ENCODE measurements at places on chromosomes 5 and 9.

DNA sequence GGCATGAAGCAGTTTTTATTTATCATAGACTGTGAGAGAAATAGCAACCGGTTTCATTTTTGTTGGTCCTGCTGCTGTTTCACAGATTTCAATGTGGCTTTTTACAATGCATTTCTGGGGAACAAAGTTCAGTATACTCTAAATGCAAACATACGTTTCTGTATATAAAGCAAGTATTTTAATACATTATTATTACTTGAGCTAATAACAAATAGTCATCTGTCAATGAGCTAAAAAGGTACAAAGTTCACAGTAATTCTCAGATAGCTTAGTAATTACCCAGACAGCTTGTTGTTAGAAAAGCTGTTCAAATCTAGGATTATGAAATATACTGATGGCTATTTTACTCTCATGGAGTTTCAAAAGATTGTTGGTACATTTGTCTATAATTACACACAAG is 50.8 kb downstream of the PBX3 start:
- DNase-seq, result no peak

DNA sequence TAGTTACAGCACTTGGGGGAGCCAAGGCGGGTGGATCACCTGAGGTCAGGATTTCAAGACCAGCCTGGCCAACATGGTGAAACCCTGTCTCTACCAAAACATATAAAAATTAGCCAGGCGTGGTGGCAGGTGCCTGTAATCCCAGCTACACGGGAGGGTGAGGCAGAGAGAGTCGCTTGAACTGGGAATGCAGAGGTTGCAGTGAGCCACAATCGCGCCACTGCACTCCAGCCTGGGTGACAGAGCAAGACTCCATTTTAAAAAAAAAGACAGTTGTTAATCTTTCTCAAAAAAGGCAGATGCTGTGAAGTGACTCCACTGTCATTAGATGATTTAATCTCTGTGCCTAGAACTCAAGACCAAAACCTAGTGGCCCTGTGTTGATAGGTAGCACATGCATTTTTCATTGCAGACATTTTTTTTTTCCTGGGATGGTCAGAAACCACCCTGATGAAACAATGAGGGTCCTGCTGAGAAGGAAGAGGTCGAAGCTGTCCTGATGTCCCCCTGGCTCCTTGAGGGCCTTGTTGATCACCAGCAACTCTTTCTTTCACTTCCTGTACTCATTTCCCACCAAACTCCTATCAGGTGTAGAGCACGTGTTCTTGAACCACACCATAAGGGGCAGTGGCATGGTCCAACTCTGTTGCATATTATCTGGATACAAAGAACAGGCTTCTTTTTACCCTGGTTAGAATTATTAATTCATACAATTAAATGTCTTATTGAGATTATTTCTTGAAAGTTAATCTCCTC is 382.2 kb downstream of the ICE1 start:
- DNase-seq, result no peak

GRCh38 chr9:125985142-125985997 is 238.2 kb downstream of the PBX3 start:
- no peak for DNase-seq

GRCh38 chr5:137497396-137498290 is 1.5 kb downstream of the SPOCK1 start:
- no peak for DNase-seq

DNA sequence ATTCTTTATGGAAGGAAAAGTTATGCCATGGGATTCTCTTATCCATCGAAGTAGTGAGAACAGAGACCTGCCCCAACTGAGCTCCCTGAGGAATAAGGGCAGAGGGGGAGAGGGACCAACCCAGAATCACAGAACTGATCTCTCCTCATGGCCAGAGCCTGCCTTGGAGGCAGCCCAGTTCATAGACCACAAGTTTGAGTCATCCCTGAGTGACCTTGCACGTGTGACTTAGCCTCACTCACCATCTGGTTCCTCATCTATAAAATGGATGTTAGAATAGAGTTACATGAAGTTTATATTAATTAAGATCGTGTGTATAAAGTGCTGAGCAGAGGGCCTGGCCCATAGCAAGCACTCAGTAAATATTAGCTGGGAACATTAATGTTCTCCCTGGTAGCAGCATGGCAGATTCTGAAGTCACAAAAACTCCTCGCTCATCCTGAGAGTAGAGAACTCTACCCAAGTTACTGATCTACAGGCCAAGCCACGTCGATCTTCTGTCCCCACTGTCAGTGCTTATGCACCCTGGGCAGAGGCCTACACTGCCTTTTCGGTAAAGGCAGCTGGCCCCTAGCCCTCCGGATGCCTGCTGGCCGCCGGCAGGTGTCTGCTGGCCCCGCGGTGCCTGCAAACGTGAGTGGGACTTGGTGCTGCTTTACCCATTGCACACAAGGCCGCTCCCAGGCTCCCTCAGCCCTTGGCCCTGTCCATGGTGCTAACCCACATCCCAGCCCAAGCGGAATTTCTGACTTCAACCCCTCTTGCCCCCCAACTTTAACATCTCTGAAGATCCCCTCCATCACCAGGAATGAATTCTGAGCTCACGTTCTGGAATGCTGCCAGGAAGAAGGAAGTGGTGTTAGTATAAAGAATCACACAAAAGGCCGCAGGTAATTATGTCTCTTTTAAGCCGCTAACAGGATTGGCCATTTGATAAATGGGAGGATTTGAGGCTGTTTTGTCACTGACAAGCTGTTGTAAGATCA is 61.1 kb upstream of the ARAP3 start:
- no peak for DNase-seq

DNA sequence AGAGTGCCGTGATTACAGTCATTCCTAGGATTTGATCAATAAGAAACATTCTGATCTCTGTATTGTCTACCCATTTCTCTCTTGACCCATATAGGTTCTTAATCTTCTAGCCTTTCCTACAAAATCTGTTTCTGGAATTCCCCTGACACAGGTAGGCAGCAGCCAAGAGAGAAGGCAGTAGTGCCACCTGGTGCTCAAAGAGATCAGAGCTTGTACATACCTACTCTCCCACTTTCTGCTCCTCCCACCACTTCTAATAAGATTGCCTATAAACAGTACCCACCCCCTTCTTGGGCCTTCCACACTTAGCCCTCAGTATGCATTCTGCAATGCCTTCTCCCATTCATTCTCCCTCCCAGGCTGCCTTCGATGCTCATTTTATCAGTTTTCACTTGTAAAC is 117.4 kb upstream of the RORB start:
- DNase-seq, result no peak

DNA sequence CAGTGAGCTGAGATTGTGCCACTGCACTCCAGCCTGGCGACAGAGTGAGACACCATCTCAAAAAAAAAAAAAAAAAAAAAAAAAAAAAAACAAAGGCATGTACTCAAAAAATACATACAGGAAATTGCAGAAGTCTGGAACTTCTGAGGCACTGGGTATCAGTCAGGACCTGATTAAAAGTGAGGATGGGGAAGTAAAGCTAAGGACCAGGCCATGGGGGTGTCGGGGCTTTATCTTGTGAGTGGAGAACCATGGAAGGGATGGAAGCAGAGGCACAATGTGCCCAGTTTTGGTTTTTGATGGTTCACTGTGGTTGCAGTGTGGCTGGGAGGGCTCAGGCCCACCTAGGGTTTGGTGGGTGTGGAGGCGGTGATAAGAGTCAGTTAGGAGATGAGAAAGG is 212.7 kb upstream of the PIK3R1 start:
- no peak for DNase-seq

DNA sequence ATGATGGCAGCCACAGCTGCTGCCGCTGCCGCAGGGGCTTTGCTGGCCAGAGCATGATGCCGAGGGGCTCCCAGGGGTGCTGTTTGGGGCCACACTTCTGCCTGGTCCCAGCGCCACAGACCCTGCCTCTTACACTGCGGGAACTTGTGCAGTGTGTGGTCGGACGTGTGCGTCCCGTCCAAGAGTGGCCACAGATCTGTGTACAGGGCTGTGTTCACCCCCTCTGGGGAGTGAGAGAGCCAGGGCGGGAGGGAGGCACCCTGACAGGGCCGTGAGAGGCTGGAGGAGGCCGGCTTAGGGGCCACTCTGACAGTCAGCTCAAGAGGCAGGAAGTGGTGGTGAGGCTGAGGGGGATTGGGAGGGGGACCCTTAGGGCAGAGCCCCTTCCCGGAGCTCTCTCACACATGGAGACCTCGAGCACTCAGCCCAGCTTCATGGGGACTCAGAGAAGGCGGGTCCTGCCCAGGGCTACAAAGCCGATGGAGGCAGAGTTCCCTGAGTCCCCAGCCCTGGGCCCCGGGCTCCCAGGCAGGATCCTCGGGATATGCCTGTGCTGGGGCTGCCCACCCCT is 13.1 kb upstream of the CARD19 start:
- DNase-seq, result no peak

- no peak for DNase-seq
Observed at GRCh38 chr9:72041775-72042194, 18.6 kb downstream of the C9orf57 start.

GRCh38 chr9:2389404-2389803 is 232.2 kb upstream of the VLDLR start:
- no peak for DNase-seq

GRCh38 chr9:114592356-114592755 is 4.8 kb downstream of the ATP6V1G1 start:
- DNase-seq, result no peak

- DNase-seq, result no peak
Observed at GRCh38 chr5:170307575-170308465, 10.2 kb upstream of the LCP2 start.

DNA sequence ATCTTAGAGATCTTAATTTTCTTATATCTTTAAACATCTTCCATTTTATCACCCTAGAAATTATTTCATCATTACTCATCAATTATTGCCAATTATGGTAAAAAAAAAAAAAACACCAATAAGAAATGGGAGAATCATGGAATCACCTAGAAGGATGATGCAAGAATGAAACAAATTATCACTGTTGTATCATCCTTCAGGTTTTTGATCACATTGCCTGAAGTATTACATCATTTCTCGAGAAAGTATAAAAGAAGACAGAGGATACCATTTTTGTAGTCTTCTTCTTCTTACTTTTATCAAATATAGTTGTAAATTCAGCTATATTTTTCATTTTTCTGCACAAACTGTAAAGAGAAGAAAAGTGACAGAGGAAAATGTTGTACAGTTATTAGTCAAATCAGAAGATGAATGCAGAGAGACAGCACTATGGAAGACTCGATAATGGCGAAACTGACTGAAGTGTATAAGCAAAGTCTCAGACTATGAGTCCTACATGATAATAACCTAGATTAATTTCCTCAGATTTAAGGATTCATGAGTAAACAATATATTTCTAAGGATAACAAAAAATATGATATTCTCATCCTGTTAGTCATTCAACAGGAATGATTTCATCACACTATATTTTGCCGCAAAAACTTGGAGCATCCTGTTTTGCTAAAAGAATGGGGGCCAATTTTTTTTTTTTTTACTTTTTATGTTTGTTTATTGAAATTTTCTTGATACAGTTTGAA is 5.9 kb upstream of the STC2 start:
- no peak for DNase-seq

- DNase-seq, result no peak
Observed at GRCh38 chr9:107827304-107827703, 337.7 kb upstream of the KLF4 start.

GRCh38 chr5:79642210-79642609 is 30.0 kb downstream of the TENT2 start:
- DNase-seq, result no peak

DNA sequence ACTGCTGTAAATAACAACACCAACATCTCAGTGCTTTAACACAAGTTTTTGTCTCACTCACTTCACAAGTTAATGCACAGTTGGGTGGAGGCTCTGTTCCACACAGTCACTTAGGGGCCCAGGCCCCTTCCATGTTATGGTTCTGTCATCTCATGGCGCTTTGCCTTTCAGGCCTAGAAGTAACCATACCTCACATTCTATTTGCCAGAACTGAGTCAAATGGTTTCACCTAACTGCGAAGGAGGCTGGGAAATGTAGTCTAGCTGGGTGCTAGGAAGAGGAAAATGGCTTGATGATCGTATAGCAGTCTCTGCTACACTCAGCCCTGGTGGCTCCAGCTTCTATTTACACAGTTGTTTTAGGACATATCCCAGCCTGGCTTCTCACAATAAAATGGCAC is 23.1 kb upstream of the MVB12B start:
- no peak for DNase-seq

DNA sequence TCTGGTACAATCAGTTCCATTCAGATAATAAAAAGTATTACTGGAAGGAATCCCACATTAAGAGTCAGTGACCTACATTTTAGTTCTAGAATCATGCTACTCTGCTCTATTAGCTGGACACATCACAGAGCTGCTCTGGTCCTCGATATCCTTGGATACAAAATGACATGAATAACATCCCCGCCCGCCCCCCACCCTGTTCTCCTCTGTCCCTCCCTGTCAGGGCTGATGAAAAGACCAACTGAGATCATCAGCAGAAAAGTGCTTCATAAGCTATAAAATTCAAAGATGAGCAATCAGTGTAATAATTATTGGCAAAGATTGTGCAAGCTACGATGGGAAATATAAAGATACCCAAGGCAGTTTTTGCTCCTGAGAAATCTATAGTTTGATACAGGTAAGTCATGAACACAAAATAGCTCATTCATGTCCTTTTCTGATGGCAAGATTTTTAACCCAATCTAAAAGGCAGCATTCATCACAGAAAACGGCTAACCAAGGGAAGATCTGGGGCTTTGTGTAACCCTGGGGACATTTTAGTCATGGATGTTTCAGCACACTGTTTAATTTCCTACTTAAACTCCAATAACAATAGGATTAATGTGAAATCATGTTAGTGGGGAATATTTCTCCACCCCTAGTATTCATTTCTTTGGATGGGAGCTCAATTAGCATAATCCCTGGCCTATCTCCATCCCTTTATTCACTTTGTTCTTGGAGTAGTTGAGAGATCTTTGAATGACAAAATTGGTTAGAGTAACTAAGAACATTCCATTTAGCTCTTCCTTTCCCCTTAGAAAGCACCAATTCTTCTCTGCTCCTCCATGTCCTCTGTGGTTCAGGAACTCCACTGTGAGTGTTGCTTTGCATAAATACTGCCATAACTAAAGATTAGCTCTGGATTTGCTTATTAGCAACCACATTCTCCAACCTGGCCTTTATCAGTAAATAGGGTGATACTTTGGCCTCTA is 459.4 kb upstream of the GRIA1 start:
- DNase-seq, result no peak

DNA sequence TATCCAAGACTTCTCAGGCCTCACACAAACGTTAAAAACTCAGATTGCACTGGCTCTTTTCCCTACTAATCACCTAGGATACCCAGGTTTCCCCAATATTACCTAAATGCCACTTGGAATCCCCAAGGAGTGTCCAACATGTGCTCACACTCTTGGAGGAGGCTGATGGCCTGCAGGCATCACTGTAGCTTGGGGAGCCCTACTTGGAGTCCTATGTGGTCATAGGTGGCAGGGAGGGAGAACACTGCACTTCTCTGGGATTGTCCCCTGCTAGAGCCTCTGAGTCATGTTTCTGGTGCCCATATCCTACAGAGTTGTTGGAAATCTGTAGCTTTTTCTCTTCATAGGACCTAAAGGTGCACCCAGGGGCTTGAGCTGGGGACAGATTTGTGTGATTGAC is 433.7 kb downstream of the ARHGEF28 start:
- DNase-seq, result no peak

GRCh38 chr9:92895812-92896436 is 18.1 kb upstream of the ZNF484 start:
- DNase-seq, result no peak

GRCh38 chr9:24451346-24451745 is 94.4 kb downstream of the IZUMO3 start:
- DNase-seq, result no peak

GRCh38 chr9:91921371-91921770 is 28.7 kb downstream of the ROR2 start:
- DNase-seq, result no peak

All from NCI-H446 (cell line).